Posterior vena cava (tissue), 2 donors: ENCODE measurements at places on chromosomes 5 and 9. TPM values are rescaled to one million over a fixed set of nuclear protein-coding genes. Genes with fewer than 3 reads are reported as not detected.

CDX1 gene
- 0.28 TPM for total RNA-seq

PCDH1 gene
- total RNA-seq: 30.2 TPM

MLANA gene
- total RNA-seq: not detected

- DNase-seq: no peak
These were observed 83.9 kb downstream of the PTPN3 start for GRCh38 chr9:109414125-109414785.
